ENCODE measurements at places on chromosomes 12 and 14. TPM values are rescaled to one million over a fixed set of nuclear protein-coding genes. Genes with fewer than 3 reads are reported as not detected.

KERA gene
- total RNA-seq: not detected

DNA sequence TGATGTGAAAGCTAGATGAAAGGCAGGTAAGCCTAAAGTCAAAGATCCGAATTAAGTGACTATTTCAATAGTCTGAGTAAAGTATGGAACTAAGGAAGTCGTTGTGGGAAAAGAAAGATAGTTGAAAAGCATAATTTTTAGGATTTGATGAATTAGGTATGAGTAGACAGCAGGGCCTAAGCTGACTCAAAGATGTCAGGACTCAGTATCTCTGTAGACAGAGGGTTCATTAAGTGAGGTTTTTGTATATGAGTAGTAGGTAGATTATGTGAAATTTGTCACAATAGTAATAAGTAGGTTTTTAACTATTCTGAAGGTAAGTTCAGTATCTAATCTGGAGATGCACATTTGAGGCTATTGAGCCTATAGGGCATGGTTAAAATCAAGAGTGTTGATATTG is 196.4 kb downstream of the RASSF9 start:
- DNase-seq: no peak

DNA sequence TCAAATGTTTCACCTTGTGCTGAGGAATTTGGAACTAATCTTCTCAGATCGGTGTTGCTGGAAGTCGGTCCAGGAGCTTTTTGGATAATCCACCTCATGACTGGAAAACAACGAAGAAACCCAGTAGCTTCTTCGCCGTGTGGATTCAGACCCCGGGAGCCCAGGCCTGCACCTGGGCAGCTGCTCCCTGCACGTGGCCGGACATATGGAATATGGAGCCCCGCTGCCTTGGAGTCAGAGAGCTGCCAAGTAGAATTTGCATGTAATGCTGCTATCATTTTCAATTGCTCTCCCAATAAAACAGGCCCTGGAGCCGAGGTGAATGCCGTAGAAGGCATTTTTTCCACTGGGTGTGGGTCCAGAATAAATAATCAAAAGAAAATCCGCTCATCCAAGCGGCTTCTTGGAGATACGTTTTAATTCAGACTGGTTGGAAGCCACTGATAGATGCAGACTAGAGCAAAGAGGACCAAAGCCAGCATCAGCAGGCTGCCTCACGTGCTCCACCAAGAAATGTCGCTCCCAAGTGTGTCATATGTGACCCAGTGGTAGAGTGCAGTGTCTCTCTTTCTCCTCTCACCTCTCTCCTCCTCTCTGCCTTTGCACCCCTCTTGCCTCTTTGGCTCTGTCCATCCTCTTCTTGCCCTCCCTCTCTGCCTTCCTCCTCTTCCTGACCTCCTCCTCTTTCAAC is 115.3 kb downstream of the ZNF664 start:
- DNase-seq: no peak

DNA sequence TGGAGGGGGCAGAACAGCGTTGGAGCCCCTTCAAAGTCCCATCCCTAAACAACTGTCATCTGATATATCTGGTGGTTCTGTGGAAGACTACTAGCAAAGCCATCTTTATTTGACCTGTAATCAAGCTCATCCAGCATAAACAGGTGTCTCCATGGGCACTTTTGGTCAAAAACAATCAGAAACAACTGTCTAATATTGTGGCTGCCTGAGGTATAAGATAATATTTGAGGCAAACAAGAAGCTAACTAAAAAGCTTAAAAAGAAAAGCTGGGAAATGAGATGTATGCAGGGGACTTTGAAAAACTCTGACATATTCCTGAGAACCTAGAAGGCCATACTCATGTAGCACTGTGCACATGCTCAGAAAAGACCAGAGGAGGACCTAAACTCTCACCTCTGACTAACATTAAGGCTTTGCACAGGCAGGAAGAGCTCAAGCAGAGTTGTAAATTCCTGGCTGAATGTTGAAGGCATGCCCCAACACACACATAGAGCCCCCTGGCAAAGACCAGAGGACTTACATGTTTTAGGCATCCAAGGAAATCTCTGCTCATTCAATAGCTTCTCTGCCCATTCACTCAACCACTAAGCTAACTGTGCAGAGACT is 27.2 kb upstream of the AP4S1 start:
- no peak for DNase-seq

GRCh38 chr14:55389330-55389729 is 22.3 kb downstream of the ATG14 start:
- no peak for DNase-seq

DNA sequence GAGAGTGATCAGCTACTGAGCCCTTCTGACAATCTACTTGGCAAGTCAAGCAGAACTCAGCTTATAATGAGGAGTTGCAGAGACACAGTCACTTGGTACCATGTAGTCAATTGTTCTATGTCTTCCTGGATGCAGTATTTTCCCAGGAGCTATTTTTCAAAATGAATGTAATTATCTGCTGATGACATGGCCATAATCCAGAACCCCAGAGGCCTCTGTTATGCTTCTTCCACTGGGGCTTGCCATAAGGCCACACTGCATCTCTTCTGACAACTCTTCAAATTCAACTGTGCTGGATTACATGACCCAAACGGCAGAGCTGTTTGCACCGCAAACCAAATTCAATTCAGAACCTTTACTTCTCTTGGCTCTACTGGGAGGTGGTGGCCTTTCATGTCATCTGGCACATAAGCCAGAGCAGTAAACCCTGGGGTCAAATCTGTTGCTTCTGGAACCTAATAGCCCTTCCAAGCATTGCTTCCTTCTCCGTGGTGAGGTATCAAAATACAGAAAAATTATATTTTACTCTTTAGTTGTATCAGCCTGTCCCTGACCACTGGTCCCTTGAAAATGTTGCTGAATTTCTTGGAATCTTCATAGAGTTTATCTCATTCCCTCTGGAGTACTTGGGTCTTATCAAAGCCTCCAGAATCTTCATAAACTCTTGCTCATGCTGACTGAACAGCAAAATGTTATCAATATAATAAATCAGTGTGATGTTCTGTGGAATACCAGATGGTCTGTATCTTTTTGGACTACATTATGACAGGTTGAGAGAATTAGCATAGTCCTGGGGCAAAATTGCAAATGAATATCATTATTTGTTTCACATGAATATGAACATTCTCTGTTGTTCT is 79.4 kb upstream of the DCN start:
- DNase-seq: no peak
